AG04450 (cell line): ENCODE measurements at places on chromosomes 12 and 14.

DNA sequence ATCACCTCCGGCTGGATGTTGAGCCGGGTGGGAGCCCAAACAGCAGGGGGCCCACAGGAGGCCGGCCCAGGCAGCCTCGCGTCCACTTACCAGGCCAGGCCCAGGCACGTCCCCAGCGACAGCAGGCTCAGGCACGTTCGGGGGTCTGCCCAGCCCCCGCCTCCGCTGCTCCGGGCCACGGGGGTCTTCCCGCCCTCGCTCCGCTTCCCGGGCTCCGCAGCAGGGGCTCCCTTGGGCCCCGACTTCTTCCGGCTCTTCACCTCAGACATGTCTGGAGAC lies 216 bp downstream of the IKBIP start:
- no peak for DNase-seq

GRCh38 chr12:47993491-47993890 lies 10.8 kb downstream of the COL2A1 start:
- no peak for DNase-seq

DNA sequence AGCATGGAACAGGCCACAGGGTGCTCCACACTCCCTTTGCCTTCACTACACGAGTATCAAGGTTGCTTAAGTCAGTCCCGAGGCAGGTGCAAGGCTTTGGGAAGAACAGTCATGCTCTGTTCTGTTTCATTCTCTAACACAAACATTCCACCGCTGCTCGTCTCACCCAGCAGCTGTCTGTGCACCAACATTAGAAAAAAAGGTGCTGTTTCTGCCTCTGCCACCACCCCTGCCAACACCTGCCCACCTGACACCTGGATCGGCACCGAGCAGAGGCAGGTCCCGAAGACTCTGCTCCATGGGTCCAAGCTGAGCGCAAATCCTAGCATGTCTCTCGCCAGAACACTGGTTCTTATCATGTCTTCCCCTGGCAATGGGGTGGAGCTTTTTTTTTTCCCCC lies 347.7 kb downstream of the TMEM132D start:
- DNase-seq = no peak

DNA sequence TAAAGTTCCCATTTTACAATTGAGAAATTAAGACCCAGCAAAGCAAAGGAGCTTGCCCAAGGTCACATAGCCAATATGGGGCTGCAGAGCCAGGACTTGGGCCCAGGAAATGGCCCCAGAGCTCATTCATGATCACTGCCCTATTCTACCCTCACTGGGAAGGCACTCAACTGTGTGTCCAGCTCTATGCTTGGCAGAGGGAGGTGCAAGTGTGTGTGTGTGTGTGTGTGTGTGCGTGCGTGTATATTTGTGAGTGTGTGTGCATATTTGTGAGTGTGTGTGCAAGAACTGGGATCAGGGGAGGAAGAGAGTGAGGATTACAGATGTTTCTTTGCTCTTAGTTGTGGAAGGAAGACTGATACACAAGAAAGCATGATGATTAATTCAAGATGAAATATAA lies 151.2 kb upstream of the CRY1 start:
- DNase-seq = no peak

GRCh38 chr14:88044776-88045446 lies 40.0 kb downstream of the GPR65 start:
- DNase-seq = no peak

- DNase-seq = no peak
Measured at GRCh38 chr12:76863837-76864236, 15.0 kb downstream of the CSRP2 start.

DNA sequence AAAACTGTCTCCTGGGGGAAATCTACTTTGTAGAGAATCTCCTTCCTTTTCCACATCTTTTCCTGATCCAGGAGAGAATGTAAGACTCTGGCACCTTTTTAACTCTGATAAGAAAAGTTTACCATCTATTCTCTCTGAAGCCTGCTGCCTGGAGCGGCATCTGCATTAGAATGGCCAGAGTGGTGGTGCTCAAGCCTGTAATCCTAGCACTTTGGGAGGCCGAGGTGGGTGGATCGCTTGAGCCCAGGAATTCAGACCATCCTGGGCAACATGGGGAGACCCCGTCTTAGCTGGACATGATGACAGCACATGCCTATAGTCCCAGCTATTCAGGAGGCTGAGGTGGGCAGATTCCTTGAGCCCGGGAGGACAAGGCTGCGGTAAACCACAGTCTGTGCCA lies 1.4 kb upstream of the CHFR start:
- no peak for DNase-seq

DNA sequence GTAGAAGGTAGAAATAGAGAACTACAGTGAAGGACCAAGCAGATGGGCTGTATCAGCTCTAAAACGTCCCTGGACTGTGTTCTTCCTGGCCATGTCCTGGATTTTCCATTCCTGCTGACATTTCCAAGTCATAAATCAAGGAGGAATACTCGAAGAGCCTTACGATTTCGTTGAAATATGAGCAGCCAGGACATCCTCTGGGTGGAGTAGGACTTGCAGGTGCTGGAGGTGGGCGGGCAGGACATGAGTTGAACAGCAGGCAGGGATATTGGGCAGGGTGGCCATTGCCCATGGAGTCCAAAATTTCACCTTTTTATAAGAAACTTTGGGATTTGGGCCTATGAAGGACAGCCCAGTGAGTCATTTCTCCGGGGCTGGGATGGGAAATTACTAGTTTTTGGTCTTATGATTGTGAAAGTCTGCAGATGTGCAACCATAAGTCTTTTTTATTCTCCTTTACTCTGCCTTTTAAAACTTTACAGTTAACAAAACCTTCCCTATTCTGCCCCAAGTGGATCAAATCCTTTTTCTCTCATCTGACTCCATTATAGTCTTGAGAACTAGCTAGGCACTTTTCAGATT lies 88.8 kb downstream of the TMX1 start:
- no peak for DNase-seq

DNA sequence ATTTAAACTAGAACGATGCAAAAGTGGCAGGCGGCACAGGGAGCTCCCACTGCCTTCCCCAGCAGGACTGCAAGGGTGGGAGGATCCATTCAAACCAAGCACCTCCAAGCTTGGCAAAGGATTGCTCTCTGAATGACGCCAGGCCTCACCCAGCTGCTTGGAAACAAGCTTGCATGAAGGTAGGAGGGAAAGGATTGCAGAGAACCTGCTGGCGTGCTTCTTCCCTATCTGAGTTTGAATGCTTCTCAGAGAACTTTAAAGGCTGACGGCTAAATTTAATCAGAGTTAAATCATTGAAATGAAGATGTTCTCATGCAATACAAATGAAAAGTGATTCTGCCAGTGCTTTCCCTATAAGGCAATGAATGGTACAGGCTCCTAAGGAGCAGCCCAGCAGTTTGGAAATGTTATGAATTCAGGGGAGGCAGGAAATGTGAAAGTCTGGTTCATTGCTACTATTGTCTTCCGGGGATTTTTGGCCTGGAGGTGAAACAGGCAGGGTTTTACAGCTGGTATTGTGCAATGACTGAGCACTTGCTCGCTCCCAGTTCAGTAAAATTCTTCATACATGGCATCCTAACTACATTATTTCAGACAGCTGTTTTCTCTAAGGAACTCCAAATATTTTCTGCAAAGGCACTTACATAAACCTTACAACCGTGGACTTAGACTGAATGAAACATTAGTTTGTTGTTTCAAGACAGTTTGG lies 31.9 kb upstream of the DUSP6 start:
- peak; percentile 87 for DNase-seq

DNA sequence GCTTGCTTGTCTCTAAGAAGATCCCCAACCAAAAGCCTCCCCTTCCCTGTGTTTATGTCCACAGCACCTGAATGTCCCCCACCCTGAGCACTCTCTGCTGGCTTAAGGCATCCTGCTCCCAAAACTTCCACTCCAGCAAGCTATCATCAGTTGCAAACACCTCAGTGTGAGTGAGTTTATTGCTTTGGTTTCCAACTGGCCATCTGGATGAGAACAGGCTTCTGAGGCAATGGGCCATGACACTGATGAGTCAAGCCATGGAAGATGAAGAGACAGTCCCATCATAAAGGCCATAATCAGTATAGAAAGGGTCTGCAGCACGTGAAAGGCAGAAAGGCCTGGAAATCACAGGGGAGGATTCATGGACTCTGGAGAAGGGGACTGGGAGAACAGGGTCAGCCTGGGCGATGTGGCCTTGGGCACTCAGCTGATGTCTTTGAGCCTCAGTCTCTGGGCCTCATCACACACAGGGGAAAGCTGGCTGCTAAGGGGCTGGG lies 12.8 kb downstream of the CMKLR1 start:
- no peak for DNase-seq

- DNase-seq = no peak
Measured at GRCh38 chr12:54005531-54005852, 3.3 kb upstream of the HOXC8 start.

GRCh38 chr14:92563765-92564285 lies 50.2 kb downstream of the RIN3 start:
- DNase-seq = no peak

DNA sequence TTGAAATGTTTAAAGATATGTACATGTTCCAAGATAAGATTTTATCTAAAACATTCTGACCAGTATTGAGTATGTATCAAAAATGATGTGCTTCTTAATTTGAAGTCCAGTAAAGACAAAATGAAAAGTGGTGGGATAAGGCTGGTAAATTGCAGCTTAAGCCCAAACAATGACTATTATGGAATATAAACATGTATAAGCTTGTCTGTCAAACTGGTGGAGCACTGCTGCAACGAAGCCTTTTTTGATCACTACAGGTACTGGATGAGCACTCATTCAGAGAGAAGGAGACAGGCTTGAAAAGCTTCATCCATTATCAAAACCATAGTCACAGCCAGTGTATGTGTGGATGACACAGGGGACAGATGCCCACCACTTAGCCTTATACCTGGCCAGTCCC lies 138.4 kb downstream of the ATP23 start:
- DNase-seq = no peak

GRCh38 chr14:75971509-75971908 lies 10.3 kb downstream of the TGFB3 start:
- no peak for DNase-seq

- no peak for DNase-seq
Measured at GRCh38 chr12:123265851-123266678, 5.6 kb downstream of the CDK2AP1 start.

GRCh38 chr12:75704208-75704607 lies 192.8 kb upstream of the KRR1 start:
- no peak for DNase-seq

DNA sequence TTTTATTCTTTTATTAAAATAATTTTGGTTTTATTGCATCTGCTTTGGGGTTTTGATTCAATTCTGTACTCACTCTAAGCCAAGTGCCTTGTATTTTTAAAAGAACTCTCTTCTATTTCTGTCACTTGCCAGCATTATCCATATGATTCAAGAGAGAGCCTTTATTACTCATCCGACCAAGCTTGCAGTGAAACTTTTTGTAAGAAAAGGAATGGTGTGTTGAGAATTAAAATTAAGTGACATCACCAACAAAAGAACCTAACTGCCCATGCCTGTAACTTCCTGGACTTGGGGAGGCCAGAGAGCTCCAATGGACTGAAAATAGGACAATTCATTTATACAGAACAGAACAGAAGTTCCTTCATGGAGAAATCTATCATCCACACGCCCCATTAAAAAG lies 52.1 kb downstream of the GALNT4 start:
- no peak for DNase-seq

DNA sequence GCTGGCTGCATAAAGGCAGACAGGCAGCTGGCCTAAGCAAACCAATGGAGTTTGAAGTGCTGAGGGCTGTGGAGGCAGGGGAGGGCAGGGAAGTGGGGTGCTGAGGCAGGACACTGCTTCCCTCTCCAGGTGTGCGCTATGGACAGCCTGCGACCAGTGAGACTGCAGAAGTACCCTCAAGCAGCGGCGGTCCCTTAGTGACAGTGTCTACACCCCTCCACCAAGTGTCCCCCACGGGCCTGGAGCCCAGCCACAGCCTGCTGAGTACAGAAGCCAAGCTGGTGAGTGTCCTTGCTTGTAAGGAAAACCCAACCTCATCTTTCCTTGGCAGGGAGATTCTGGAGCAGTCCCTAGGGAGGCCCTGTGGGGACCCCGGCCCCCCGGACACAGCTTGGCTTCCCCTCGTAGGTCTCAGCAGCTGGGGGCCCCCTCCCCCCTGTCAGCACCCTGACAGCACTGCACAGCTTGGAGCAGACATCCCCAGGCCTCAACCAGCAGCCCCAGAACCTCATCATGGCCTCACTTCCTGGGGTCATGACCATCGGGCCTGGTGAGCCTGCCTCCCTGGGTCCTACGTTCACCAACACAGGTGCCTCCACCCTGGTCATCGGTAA lies 17.9 kb downstream of the HNF1A start:
- DNase-seq = no peak

DNA sequence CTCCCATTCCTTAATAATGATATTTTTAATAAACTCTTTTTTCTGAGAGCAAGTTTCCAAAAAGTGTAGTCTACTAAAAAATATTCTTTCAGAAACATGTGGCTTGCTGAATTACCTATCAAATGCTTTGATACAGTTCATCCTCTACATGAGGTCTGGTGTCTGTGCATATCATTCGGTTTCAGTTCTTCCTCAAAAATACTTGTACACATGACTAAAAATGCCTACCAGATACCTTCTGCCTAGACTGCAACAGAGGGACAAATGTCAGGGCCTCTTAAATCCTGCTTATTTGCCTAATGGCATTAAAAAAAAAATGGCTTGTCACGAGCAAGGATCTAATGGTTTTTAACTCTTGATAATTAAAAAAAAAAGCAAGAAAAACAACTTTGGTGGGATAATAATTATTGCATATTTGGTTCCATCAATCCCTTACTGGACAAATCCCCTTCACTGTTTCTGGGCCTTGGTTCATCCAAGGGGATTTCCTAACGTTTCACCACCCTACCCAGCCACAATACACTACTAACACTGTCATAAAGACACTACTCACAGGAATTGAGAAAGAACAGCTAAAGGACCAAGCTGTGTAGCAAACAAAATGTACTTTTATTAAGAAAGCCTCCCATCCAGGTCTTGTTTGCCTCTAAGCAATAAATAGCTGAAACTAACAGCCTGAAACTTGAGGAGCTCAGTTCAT lies 45.7 kb downstream of the PARP11 start:
- no peak for DNase-seq

DNA sequence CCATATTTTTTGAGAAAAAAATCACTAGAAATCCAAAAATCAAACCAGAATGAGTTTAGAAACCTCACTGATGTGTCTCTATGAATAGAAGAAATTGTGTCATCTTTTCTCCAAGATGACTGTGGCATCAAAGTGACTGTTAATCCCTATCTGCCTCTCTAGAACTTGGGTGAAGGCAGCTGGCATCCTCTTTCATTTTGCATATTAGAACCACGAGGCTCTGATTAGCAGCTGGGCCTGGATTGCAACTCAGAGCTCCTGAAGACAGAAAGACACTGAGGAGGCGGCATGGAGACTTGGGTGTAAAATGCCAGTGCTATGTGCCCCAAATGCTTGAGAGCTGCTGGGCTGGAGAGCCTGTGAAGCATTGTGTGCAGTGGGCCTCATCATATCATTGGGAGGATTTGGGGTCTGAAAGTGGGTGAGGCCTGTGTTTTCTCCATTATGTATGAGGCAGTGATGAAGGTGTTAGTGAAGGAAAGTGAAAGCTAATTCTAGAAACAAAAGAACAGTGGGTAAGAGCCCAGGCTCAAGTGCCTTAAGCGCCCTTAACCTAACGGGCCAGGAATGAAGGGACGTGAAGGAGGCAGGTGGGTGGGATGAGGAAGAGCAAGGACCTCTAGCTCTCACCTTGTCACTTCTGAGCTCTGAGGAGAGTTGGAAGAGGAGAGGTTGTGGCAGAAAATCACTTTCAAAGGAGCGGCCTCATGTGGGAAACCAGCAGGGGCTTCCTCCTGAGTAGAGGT lies 26.2 kb downstream of the NKX2-8 start:
- DNase-seq = no peak

GRCh38 chr12:93536111-93536765 lies 36.2 kb upstream of the SOCS2 start:
- no peak for DNase-seq

- DNase-seq = no peak
Measured at GRCh38 chr12:121892673-121893561, 4.3 kb downstream of the PSMD9 start.

GRCh38 chr12:27844366-27845090 lies 64.5 kb upstream of the MANSC4 start:
- DNase-seq = no peak
